Temporal lobe (tissue), 4 donors: ENCODE measurements at places on chromosomes 2 and 18. TPM values are rescaled to one million over a fixed set of nuclear protein-coding genes. Genes with fewer than 3 reads are reported as not detected.

The KCNJ3 gene
- 12.5 TPM for total RNA-seq

The MEP1B gene
- total RNA-seq: under 0.01 TPM

The TEX44 gene
- not detected for total RNA-seq

The ANKRD30BL gene
- 8.9 TPM for total RNA-seq

The GPR55 gene
- not detected for total RNA-seq

The CDCA7 gene
- total RNA-seq: 14.3 TPM

The FAP gene
- total RNA-seq: 2.0 TPM

The GKN1 gene
- total RNA-seq: 2.0 TPM

The C2orf74 gene
- 9.1 TPM for total RNA-seq

The IL18R1 gene
- total RNA-seq: not detected

The DSC2 gene
- total RNA-seq: 5.4 TPM

The PEX13 gene
- 42.5 TPM for total RNA-seq

The SERPINB3 gene
- total RNA-seq: not detected

The CABYR gene
- total RNA-seq: 13.0 TPM

The C1QL2 gene
- 4.4 TPM for total RNA-seq

The FBXO48 gene
- total RNA-seq: 0.49 TPM
